Ureter (tissue), 1 donor: ENCODE measurements at places on chromosomes 6 and 20.

GRCh38 chr6:90028066-90028778, 134.0 kb downstream of the GJA10 start:
- DNase-seq = no peak

- DNase-seq = no peak
Observed at GRCh38 chr20:60586269-60587050, 628.2 kb downstream of the CDH26 start.

DNA sequence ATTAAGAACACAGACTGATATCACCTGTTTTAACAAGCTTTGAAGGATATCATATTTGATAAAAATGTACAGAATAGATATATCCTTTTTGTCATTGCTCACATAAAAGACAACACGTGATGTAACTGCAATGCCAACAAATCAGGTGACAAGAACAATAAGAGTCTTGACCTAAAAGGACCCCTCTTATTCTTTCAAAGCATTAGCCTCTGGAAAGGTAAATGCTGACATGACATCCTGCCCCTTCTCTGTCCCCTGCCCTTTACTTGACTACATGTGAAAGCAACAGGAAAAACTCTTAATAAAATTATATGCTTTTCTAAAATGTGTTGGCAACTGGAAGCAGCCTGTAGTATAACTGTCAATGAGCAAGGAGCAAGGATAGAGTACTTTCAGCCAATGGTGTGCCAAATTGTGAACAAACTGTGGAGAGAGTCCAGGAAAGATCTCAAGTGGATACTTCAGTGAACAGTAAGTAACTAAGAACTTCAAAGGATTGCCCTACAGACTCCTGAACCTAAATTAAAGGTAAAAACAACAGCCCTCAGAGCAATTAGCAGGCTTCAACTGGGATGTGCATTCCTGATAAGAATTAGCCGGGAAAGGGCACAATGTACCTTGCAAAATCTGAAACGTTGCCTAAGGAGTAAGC, 16.3 kb downstream of the PTPRK start:
- DNase-seq = no peak

DNA sequence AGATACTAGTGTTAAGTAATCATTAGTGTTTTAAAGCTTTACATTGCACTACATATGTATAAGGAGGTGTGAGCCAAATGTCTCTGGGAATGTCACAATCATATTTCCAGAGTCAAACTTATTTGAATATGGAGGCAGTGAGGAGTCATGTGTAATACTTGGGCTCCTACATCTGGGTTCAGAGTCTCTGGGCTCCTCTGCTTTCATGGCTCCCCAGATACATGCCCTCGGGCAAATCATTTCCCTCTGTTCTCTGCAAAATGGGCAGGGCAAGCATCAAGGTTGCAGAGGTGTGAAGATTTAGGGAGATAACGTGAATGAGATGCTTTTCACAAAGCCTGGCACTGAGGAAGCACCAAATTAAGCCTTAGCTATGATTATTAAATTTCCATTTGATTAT, 138.3 kb upstream of the SGK1 start:
- DNase-seq = no peak

DNA sequence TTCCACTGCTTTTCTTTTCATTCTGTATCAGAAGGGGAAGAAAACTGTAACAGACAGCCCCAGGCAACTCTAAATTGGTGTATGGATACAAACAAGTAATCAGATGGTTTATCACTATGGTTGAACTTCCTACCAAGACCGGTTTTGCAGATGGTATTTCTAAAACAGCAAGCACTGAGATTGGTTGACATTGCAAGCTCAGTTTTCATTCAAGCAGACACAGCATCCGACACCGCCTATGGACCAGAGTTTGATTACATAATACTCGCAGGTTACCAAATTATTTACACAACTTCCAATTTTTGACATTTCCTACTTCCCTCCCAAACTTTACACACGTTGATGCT, 209.9 kb downstream of the ALDH8A1 start:
- no peak for DNase-seq

DNA sequence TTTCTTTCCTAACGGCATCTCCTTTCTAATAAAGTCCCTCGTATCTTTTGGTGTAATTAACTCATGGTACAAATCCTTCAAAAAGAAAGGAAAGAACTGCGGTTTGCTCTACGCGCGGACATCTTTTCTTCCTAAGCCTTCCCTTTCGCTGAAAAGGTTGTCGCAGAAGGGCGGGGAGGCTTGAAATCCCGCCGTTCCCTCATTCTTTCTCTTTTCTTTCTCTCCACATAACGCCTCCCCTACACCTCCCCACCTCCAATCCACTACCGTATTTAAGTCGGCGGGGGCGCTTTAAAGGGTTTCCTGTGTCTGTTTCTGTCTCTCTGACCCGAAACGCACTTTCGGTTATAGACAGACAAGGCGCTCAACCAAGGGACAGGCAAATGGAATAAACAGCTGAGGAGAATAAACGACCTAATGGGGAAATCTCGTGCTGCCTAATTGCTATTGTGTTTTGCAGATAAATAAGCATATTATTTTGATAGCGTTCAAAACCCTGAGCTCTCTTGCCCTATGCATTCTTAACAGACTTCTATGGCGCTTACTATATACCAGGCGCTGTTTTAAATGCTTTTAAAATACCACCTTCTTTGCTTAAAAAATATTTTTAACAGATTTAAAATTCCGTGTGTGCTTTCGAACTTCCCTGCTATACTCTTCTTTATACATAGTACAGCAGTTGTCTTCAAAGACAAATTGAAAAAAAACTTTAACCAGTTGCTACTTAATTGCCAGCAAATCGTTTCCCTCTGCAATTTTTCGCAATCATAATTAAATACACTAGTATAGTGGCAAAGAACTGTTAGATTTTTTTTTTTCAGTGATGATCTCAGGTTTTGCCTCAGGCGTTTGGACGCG, 2.5 kb upstream of the HEY2 start:
- peak; percentile 52 for DNase-seq

DNA sequence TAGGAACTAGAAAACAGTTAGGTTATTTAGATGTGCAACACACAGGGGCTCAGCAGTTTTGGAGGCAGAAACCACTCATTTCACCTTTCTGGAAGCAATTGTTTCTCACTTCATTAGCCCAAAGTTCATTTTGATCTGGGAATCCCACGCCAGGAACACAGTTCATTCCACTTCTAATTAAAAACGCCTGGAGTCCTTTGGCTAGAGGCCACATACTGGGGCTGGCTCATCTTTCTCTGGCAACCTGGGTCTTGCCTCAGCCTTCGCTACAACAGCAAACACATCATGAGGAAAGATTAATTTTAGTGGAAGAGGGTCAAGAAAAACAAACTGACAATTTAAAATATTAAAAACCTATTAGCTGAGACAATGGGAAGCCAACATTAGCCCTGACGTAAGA, 69.7 kb downstream of the RFPL4B start:
- DNase-seq = no peak

DNA sequence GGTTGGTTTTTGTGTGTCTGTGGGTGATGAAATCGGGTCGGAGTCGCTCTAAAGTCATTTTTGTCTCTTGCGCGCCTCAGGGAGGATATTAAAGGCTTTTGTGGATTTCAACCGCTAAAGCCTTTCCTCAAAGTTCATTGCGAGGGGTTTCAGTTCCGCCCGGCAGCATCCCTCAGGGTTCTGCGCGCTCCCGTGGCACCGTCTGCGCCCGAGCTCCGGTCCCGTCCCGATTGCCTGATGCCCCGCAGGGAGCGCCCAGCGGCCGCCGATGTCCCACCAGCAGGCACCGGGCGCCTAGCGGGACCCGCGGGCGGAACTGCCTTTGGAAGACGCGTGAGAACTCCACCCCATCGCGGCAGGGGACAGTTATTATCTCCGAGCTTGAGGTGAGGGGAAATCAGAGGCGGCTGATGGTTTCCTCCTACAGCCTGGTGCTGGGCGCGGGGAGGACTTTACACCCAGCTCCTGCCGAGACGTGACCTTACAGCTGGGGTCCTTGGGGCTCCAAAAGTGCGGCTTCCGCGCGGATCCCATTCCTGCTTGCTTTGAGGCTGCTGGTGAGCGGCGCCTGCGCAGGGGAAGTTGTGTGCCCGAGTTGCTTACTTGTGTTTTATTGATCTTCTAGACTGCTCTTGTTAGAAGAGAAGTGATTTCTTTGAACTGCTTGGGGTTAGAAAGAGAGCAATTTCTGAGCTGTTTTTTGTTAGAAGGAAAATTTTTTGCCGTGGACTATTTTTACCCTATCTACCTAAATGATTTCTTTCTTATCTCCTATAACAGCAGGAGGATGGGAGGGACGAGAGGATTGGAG, 27.1 kb downstream of the ULBP1 start:
- DNase-seq = no peak

GRCh38 chr20:33666293-33667244, at the start of gene ACTL10:
ACTL10 (plus strand) TSS chr20:33666943; CDS start chr20:33667498, 555 bp downstream.
- peak; percentile 98 for DNase-seq
